Neural progenitor cell (in vitro differentiated cells): ENCODE measurements at places on chromosomes 2 and 18. TPM values are rescaled to one million over a fixed set of nuclear protein-coding genes. Genes with fewer than 3 reads are reported as not detected.

Gene PCARE
- total RNA-seq = not detected in 2 replicates

Gene MC4R
- total RNA-seq = 0.15 and 0.19 TPM in 2 replicates

DNA sequence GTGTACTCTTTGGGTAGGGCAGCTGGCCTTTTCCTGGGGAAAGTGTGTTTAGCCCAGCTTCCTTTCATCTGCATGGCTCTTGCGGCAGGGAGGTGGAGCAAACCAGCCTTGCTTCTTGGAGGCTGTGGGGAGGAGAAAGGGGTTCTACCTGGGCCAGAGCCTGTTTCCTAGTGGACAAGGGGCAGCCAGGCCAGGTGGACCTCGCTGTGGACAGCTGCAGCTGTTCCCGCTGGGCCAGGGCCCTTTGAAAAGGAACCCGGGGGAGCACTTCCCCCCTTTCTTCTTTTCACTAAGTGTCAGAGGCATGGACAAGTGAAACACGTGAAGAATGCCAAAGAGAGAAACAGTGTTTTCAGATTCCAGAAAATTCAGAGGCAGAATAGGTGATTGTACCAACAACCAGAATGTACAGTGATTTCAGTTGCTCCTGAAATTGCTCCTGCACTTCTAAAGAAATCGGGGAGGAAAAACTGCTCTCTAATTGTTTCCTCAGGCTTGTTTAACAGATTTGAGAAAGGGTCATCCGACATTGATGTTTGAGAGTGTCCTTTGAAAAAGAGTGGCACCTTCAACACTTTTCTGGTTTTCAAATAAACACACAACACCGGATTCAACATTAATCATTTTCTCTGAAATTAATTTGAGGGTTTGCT is 3.9 kb downstream of the GLI2 start:
- peak; percentile 77 for DNase-seq

DNA sequence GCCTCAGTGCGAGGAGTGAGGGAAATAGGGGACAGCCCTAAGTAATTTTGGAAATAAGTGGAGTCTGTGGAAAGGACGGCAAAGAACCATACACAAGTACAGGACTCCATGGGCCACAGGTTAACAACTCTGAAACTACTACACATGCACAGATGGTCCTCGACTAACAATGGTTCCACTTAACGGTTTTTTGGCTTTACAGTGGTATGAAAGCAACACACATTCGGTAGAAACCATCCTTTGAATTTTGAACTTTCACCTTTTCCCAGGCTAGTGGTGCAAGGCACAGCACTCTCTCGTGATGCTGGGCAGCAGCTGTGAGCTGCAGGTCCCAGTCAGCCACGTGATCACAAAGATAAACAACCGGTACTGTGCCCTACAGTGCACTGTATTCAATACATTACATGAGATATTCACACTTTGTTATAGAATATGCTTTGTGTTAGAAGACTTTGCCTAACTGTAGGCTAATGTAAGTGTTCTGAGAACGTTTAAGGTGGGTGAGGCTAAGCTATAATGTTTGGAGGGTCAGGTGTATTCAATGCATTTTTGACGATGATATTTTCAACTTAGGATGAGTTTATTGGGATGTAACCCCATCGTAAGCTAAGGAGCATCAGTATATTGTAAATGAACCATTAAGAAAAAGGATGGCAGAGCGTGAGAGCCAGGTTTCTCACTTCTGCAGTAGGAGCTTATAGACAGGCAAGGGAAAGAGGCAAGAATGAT is 44.6 kb downstream of the TBC1D8 start:
- DNase-seq = no peak

DNA sequence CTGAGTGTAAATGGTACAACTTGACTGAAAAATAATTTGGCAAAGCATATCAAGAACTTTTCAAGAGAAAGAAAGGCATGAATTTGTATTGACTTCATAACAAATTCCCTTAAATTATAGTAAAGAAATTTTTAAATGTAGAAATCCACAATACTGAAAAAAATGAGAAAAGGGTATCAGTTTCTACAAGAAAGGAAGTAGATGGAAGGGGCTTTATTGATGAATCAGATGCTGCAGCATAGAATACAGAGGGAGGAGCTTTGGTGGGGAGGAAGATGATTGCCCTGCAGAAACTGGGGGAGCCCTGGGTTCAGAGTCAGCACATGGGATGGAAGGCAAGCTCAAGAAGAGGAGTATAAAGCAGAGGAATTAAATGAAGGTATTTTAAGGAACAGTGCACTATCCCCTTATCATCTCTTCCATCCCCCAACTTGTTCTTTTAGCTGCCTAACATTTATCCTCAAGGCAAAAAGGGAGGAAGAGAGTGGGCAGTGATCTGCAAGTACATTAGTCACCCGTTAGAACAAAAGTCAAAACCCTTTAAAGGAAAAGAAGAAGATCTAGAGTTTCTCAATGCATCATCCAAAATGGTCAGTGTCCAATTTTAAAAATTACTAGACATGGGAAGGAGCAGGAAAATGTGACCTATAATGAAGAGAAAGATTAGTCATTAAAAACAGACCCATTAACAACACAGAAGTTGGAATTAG is 77.7 kb downstream of the KCTD18 start:
- no peak for DNase-seq

GRCh38 chr2:80489717-80490116 is 185.2 kb upstream of the LRRTM1 start:
- DNase-seq = no peak

Gene TUBB6
- 92.7 and 137 TPM in 2 replicates for total RNA-seq

Gene TAF4B
- 6.9 and 9.1 TPM in 2 replicates for total RNA-seq

GRCh38 chr2:172052000-172052983 is 33.0 kb upstream of the DLX1 start:
- no peak for DNase-seq

DNA sequence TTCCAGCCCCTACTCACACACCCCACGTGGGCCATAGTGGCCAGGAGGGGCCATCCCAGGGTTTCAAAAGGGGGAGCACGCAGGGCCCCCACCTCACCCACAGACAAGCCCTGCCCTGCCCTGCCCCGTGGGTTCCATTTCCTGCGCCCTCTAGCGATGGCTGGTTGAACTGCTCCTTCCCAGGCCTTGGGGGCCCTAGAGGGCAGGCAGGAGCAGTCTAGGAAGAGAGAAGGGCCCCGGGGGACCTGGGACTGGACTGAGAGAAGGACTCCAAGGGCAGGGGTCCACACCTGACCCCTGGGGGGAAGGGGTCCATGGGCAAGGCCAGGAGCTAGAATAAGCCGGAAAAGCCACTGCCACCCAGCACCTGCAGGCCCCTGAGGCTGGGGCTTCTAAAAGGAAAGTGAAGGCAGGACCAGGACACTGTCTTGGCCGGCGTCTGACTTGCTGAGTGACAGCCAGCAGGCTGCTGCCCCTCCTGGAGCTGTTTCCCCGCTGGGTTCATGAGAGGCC is 10.1 kb downstream of the CYP26B1 start:
- DNase-seq = peak; percentile 73

DNA sequence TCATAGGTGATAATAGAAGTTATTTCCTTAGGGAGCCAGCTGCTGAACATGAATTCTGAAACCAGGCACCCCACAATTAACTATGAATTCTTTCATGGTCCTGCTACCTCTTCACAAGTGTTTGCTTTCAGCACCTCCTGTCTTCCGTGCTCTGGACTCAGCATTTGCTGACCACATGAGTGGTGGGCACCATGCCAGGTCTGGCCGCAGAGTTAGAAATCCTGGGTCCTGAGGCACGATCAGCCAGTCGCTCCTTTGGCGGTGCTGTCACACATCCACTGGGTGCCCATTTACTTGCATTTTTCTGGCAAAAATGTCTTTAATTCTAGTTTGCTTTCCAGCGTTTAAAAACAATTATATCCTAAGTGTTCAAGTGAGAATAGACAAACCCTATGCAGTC is 196.4 kb upstream of the PXDN start:
- no peak for DNase-seq

Gene SP5
- total RNA-seq = 3.0 and 8.5 TPM in 2 replicates

- DNase-seq = no peak
These were observed 42.4 kb upstream of the MTIF2 start for GRCh38 chr2:55311444-55311870.

Gene FOXI3
- 0.51 and 0.90 TPM in 2 replicates for total RNA-seq

- no peak for DNase-seq
These were observed 20.2 kb downstream of the CHRNA1 start for GRCh38 chr2:174744111-174744510.

GRCh38 chr18:12254820-12255511 is 805 bp downstream of the CIDEA start:
- DNase-seq = no peak

Gene CFAP65
- total RNA-seq = 0.22 and 0.80 TPM in 2 replicates

Gene ESPNL
- 0.58 and 0.59 TPM in 2 replicates for total RNA-seq

- DNase-seq = no peak
These were observed 110.5 kb downstream of the GATA6 start for GRCh38 chr18:22279741-22280452.

Gene TRIM43
- not detected in 2 replicates for total RNA-seq

DNA sequence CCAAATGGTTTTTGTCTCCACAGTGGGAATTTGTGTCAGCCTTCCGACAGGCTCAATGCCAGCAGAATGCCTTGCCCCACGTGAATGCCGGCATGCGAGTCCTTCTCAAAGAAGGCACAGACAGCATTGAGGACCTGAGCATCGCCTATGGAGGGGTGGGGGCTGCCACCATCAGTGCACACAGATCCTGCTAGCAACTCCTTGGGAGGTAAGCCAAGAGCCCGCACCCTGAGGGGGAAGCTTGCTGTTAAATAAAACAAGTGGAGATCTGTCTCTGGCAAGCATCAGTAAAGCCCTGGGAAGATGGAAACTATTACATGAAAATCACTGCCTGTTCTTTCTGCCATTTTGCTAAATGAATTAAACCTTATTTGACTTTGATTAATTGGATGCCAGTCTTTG is 67.5 kb upstream of the BZW1 start:
- no peak for DNase-seq

GRCh38 chr2:169034256-169034655 is 3.1 kb upstream of the ABCB11 start:
- DNase-seq = no peak

GRCh38 chr2:240909216-240909974 is 3.3 kb downstream of the CROCC2 start:
- DNase-seq = no peak

Gene DYNAP
- total RNA-seq = not detected in 2 replicates

DNA sequence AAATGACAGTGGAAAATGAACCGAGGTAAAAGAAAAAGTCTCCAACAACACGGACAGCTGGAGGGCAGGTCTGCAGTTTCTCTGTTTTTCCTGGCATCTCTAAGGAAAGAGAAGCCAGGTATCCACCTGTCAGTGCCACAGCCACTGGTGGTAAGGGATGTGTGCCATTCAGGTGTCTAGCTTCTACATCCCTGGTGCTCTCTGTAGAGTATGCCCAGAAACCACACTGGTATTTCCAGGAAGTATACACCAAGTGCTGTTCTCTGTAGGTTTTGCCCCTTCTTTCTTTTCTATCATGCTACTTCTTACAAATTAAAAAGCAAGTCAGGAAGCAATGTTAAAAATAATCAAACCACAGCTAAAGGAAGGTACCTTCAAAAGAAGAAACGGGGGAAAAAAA is 7.6 kb upstream of the AGFG1 start:
- no peak for DNase-seq

Gene GALR1
- total RNA-seq = not detected in 2 replicates

- no peak for DNase-seq
These were observed 129.3 kb upstream of the EPAS1 start for GRCh38 chr2:46167924-46168323.

- no peak for DNase-seq
These were observed 93.1 kb downstream of the CABLES1 start for GRCh38 chr18:23228102-23229061.

Gene RRM2
- 62.1 and 66.0 TPM in 2 replicates for total RNA-seq

GRCh38 chr2:237885931-237886684 is 26.7 kb downstream of the RAMP1 start:
- no peak for DNase-seq

DNA sequence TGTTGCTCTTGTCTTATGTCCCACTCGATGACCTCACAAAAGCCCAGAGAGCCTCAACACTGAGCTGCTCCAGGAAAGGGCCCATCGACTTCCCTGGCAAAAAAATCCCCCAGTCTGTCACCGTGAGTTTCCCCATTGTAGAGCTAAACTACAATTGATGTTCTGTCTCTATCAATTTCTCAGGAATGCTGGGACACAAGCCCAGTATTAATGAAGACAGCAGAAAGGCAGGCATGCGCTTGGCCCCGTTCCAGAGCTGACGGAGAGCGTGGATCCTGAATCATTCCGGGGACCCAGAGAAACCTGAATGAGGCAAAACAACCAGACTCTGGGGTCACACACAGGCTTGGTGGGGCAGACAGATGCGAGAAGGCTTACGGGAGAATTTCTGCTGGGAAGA is 146.9 kb downstream of the TTC32 start:
- DNase-seq = no peak

DNA sequence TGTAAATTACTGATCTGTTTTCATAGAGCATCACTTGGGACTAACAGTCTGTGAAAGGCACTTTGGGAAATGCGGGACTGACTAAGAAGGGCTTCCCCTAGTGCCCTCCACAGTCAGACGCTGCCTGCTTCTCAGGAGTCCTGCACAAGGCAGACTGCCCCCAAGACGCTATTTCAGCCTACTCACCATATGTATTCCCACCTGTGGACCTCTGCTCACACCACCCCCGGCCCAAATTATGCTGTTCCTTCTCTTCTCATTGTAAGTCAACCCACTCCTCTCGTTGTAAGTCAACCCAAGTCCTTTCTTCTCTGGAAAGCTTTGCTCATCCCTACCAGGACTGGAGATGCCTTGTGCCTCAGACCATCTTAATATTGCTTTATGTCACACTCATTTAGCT is 175.3 kb downstream of the GFPT1 start:
- no peak for DNase-seq

DNA sequence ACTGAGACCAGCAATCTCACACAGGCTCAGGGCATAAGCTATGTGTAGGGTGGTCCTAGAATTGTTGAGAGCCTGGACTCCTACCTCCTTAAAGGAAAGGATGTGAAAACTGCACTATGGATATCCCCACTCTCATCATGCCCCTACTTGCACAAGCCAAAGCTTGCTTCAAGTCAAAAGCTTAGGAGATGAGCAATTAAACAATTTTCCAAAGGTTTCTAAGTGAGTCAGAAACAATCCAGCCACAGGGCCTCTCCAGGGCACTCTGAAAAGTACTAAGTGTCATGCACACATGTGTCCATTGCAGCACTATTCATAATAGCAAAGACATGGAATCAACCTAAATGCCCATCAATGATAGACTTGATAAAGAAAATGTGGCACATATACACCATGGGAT is 215.4 kb downstream of the AFF3 start:
- no peak for DNase-seq
